Kidney (tissue), 22 donors: ENCODE measurements at places on chromosomes 7 and 10.

- DNase-seq = no peak
Observed at GRCh38 chr10:72260976-72261783, 12.5 kb upstream of the DDIT4 start.

- DNase-seq = no peak
Observed at GRCh38 chr10:116769791-116770190, 27.4 kb upstream of the HSPA12A start.

DNA sequence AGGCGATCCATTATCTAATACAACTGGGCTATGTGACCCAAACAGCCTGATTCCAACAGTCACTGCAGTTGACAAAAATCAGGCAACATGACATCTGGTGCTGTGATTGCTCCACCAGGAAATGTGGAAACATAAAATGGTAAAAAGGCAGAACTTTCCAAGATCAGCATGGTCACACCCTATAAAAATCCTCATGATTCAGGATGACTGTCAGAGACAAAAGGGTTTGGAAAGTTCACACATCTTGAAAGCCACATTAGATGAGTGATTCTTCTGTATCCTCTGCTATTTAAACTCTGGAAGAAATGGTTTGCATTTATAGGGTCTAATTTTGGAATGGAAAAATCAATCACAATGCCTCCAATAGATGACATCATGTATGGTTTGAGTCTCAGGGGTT, 662.6 kb upstream of the IGFBP3 start:
- no peak for DNase-seq

GRCh38 chr10:61376908-61377368, 76.2 kb downstream of the TMEM26 start:
- DNase-seq = no peak

DNA sequence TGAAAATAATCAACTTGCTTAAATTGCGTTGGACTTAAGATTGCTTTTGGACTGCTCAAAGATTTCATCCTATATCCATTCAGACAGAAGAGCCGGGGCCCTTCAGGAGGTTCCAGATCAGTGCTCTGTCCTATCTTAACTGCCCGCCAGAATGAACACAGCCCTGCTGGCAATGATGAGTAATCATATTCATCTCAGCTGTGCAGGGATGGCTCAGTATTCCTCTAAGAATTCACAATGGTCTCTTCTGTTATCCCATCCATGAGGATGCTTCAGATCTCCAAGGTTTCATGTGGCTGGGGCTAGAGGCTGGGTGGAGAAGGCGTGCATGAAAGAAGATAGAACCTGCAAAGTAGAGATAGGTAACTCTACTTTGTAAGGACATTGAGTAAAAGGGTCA, 80.0 kb upstream of the NPVF start:
- DNase-seq = no peak

GRCh38 chr10:132846631-132847415, 60.9 kb upstream of the NKX6-2 start:
- no peak for DNase-seq

DNA sequence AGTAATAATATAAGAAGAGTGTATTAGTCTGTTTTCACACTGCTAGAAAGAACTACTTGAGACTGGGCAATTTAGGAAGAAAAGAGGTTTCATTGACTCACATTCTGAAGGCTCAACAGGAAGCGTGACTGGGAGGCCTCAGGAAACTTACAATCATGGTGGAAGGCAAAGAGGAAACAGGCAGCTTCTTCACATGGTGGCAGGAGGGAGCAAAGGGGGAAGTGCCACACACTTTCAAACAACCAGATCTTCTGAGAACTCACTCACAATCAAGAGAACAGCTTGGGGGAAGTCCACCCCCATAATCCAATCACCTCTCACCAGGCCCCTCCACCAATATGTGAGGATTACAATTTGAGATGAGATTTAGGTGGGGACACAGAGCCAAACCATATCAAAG, 212.5 kb upstream of the HDAC9 start:
- no peak for DNase-seq

DNA sequence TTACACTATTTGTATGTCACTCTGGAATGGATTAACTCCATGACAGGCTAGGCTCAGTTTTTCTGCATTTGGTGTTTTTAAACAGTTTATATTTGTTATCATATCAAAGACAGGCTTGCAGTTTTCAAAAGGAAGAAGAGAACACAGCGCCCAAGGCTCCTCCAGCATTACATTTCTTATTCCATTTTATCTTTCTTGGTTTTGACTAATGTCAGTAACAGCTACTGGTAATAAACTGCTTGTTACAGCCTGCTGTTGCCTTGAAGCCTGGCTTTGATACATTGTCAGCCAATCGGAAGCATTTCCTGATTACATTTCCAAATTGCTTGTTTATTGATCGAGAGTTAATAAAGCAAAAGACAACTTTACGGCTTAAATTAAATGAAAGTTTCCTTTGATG, 166.0 kb upstream of the MDFIC start:
- no peak for DNase-seq

GRCh38 chr7:30717181-30717580, 34.8 kb upstream of the INMT start:
- no peak for DNase-seq
